ENCODE measurements at places on chromosomes 5 and 9.

- H3K4me1 ChIP-seq = no peaks in the 10 kb centered on the region
- no peaks in the 10 kb centered on the region for H3K36me3 ChIP-seq
- DNase-seq = no peak
- H3K4me3 ChIP-seq = no peak overlapping the region
- H3K27me3 ChIP-seq = no peaks in the 10 kb centered on the region
These were observed 2075.3 kb upstream of the C9orf72 start for GRCh38 chr9:29648601-29649000.

GRCh38 chr9:92508018-92508820 lies 25.9 kb upstream of the ASPN start:
- no peaks in the 10 kb centered on the region for H3K27me3 ChIP-seq
- H3K27ac ChIP-seq = peak overlapping the region; percentile 48
- peaks cover 6% of the 10 kb centered on the region for H3K4me1 ChIP-seq
- DNase-seq = peak; percentile 43
- H3K4me3 ChIP-seq = no peak overlapping the region

DNA sequence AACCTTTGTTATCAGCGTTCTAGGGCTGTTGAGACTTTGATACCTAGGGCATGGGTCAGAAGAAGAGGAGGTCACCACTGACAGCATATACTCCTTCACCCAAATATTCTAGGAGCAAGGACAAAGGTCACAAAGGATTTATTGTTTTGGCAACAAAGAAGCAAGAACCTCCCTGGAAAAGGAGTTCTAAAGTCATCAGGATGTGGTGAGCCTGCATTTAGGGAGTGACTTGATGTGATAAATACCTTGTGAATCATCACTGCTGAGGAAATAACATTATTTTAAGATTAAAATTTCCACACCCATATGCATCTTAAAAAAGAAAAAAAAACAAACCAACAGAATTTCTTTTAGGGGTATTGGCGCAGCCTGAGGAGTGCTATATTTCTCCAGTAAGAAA lies 13.9 kb downstream of the IFNA1 start:
- no peak for DNase-seq
- no peaks in the 10 kb centered on the region for H3K36me3 ChIP-seq
- no peaks in the 10 kb centered on the region for H3K27me3 ChIP-seq

DNA sequence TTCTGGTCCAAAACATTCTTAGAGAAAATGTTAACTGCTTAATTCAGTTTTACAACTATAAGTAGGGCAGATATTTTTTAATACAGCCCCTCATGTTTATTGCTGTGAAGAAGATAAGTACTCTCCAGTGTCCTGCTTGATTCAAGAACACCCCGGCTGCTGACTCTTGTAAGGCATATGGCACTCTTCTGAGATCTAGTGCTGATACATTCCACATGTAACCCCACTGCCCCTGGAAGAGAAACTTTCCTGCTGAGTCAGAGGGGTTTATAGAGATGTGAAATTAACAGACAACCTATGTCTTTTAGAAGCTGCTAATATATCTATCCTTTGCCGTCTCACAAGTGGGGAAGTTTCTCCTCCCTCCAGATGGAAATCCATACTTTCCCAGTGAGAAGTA lies 1.0 kb upstream of the MINAR2 start:
- no peak overlapping the region for H3K27ac ChIP-seq
- no peaks in the 10 kb centered on the region for H3K27me3 ChIP-seq
- no peaks in the 10 kb centered on the region for H3K36me3 ChIP-seq
- no peaks in the 10 kb centered on the region for H3K4me1 ChIP-seq

DNA sequence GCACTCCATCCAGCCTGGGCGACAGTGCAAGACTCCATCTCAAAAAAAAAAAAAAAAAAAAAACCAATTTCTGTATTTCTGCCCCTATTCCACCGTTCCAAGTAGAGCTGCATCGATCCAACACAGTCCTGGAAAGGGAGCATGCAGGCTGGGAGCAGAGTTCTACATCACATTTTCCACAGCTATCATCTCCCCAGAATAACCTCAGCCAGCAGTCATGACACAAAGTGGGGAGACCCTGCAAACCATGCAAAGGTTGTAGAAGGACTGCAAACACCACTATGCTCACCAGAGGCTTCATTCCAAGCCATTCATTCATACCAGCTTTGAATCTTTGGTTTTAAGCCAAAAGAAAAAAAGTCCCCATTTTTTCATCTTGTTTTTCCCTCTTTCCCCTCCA lies 20.8 kb upstream of the ZNF354A start:
- H3K4me3 ChIP-seq = no peak overlapping the region
- no peaks in the 10 kb centered on the region for H3K36me3 ChIP-seq
- H3K27me3 ChIP-seq = no peaks in the 10 kb centered on the region
- H3K4me1 ChIP-seq = no peaks in the 10 kb centered on the region
- no peak for DNase-seq
- H3K27ac ChIP-seq = no peak overlapping the region

DNA sequence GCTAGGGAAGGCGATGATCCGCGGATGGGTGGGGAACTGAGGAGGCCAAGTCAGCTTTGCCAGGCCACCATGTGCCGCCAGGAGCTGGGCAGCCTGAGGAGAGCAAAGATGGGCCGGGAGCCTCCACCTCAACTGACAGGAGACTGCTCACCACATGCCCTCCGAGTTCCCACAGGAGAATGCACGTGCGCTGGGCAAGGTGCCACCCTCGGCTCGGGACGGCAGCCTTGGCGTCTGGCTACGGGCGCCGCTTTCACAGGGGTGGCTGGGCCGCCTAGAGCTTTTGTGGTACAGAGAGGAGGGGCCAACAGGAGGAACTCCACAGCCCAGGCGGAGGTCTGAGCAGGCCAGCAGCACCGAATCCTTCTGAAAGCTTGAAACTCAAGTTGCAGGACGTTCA lies 5.3 kb upstream of the TBC1D9B start:
- no peak overlapping the region for H3K4me3 ChIP-seq
- H3K4me1 ChIP-seq = peaks cover 12% of the 10 kb centered on the region
- no peaks in the 10 kb centered on the region for H3K27me3 ChIP-seq

- H3K27me3 ChIP-seq = no peaks in the 10 kb centered on the region
- DNase-seq = no peak
- no peaks in the 10 kb centered on the region for H3K36me3 ChIP-seq
- H3K4me3 ChIP-seq = no peak within 1 kb of the TSS
- H3K27ac ChIP-seq = no peak within 1 kb of the TSS
These were observed at the start of gene CAVIN4 for GRCh38 chr9:100577776-100578448. Gene CAVIN4, plus strand, starts transcription at chr9:100578079. Its CDS starts 65 bp downstream, at chr9:100578144.

DNA sequence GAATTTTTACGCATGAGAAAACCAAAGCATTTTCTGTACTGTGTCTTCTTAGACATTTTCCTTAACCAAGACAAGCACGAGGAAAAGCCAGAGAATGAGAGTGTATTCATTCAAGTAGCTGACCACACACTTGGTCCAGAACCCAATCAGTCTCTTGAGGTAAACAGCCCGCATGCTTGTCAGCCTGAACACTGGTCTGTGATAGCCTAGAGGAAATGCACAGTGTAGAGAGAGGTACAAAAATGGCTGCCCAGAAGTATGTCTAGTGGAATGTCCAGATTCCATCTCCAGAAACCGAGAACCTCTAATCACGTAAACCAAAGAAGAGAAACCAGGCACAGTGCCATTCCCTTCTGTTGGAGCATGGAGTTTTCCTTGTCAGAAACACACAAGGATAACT lies 80.0 kb upstream of the SNX2 start:
- H3K4me1 ChIP-seq = no peaks in the 10 kb centered on the region
- no peak for DNase-seq
- no peak overlapping the region for H3K4me3 ChIP-seq
- no peaks in the 10 kb centered on the region for H3K27me3 ChIP-seq
- H3K36me3 ChIP-seq = no peaks in the 10 kb centered on the region

GRCh38 chr5:6394429-6395101 lies 16.2 kb upstream of the MED10 start:
- H3K27ac ChIP-seq = no peak overlapping the region
- no peaks in the 10 kb centered on the region for H3K36me3 ChIP-seq
- H3K4me1 ChIP-seq = no peaks in the 10 kb centered on the region

GRCh38 chr5:159051421-159052282 lies 48.1 kb downstream of the EBF1 start:
- peak; percentile 87 for DNase-seq
- no peak overlapping the region for H3K4me3 ChIP-seq

DNA sequence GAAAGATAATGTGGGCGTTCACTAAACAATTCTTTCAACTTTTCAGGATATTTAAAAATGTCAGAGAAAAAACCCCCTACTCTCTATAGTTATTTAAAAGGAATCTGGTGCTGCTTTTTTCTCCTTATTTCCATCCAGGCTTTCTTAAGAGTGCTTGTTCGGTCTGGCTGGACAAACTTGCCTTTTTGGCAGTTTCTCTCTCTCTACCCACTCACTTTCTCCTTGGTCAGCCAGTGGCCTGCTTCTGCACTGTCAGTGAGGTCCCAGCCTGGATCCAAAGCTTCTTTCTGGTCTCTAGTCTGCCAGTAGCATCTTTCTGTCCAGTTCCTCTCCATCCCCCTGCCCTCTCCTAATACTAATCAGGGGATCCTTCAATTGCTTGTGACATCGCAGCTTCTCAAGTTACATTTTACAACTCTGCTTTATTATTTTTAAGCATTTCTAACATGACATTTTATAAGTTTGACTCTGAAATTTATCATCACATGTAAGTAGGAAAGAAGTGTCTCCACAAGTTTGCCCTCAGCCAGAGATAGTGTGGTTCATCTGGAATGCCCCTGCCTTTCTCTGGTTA lies 50.4 kb downstream of the PIK3R1 start:
- H3K27me3 ChIP-seq = no peaks in the 10 kb centered on the region
- peaks cover 65% of the 10 kb centered on the region for H3K4me1 ChIP-seq
- H3K36me3 ChIP-seq = no peaks in the 10 kb centered on the region
- no peak for DNase-seq
- peak overlapping the region; percentile 72 for H3K27ac ChIP-seq
- H3K4me3 ChIP-seq = no peak overlapping the region

GRCh38 chr9:90140131-90140818 lies 502.3 kb downstream of the DIRAS2 start:
- no peak overlapping the region for H3K27ac ChIP-seq
- no peaks in the 10 kb centered on the region for H3K36me3 ChIP-seq
- DNase-seq = no peak

DNA sequence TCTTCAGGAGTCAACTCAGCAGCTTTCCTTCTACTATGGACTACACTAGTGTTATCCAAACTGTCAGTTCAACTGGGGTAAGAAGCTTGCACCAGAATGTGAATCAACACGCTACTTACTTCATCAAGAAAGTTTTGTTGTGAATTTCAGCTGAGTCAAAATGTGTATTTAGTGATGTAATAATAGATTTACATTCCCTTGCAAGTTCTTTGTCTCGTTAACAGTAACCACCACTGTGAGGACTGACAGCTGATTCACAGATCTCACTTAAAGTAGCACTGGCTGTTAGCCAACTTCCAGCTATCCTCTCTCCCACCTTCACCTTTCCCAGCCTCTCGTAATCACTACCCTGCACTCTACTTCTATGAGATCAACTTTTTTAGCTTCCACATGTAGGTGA lies 445.3 kb downstream of the NTRK2 start:
- H3K4me1 ChIP-seq = no peaks in the 10 kb centered on the region
- no peak for DNase-seq
- no peak overlapping the region for H3K4me3 ChIP-seq

GRCh38 chr5:143094087-143094521 lies 309.4 kb downstream of the NR3C1 start:
- DNase-seq = no peak
- H3K36me3 ChIP-seq = no peaks in the 10 kb centered on the region
- H3K27ac ChIP-seq = no peak overlapping the region
- peak overlapping the region; percentile 22 for H3K4me3 ChIP-seq
- no peaks in the 10 kb centered on the region for H3K4me1 ChIP-seq
- H3K27me3 ChIP-seq = no peaks in the 10 kb centered on the region

DNA sequence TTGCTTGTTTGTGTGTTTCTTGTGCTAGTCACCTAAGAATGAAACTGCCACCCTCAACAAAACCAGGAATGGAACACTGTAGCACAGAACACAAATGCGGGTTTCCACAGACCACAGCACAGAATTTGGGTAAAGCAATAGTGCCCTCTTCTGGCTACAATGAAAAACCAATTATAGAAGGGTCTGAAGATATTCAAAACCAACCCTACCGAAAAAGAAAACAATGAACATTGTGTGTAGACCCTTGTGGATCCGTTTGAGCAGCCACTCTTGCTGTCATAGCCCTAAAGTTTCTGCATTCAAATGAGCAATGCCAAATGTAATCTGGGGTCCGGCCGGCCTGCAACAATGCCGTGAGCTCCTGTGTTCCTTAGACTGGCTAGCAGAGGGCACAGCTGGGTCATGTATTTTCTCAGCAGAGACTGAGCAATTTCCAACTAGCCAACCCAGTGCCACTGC lies 8.3 kb upstream of the ENC1 start:
- H3K27me3 ChIP-seq = no peaks in the 10 kb centered on the region
- DNase-seq = no peak
- H3K4me3 ChIP-seq = no peak overlapping the region
- H3K27ac ChIP-seq = no peak overlapping the region
- H3K4me1 ChIP-seq = peaks cover 9% of the 10 kb centered on the region

GRCh38 chr5:135306557-135306956 lies 92.5 kb downstream of the MACROH2A1 start:
- H3K27me3 ChIP-seq = no peaks in the 10 kb centered on the region
- no peaks in the 10 kb centered on the region for H3K36me3 ChIP-seq
- H3K4me1 ChIP-seq = no peaks in the 10 kb centered on the region
- no peak overlapping the region for H3K4me3 ChIP-seq
- DNase-seq = no peak

DNA sequence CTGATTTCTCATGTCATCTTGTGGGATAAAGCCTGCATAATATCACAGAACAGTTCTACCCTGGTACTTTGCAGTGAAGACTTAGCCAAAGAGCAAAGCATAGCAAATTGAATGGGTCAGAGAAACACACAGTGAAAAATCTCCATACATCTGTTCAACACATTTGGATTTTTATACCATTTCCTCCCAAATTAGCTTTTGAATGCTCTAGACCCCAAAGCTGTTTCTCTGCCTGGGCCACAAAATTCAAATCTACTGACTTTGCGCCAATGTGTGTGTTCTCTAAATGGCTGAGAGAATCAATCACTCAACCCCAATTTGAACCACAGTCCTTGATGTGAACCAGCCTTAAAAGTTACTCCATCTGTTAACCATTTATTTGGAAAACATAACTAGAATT lies 236.9 kb upstream of the NFIL3 start:
- H3K27me3 ChIP-seq = no peaks in the 10 kb centered on the region
- H3K27ac ChIP-seq = no peak overlapping the region
- H3K36me3 ChIP-seq = no peaks in the 10 kb centered on the region
- no peak overlapping the region for H3K4me3 ChIP-seq
- H3K4me1 ChIP-seq = no peaks in the 10 kb centered on the region
- no peak for DNase-seq

- DNase-seq = no peak
- H3K27ac ChIP-seq = no peak overlapping the region
- peaks cover 2% of the 10 kb centered on the region for H3K4me1 ChIP-seq
These were observed 11.2 kb downstream of the CRHBP start for GRCh38 chr5:76964060-76964459.

DNA sequence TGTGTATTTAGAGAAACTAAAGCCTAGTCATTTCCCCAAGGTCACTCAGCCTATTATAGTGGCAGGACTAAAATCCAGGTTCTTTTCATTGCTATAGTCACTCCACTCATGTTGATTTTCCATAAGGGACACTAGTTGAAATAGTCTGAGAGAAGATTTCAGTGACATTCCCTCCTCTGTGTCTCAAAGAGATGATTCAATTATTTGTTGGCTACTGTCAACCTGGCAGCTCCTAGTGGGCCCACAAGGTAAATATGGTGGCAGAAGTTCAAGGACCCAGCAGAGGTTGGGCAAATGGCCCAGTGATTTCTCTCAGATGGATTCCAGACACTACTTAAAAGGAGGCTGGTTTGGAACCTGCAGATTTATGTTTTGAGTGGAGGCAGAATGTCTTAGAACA lies 48.1 kb downstream of the G3BP1 start:
- H3K4me3 ChIP-seq = no peak overlapping the region
- no peak overlapping the region for H3K27ac ChIP-seq
- H3K4me1 ChIP-seq = no peaks in the 10 kb centered on the region

- no peak for DNase-seq
- no peaks in the 10 kb centered on the region for H3K27me3 ChIP-seq
- no peak overlapping the region for H3K4me3 ChIP-seq
- H3K4me1 ChIP-seq = no peaks in the 10 kb centered on the region
These were observed 59.8 kb downstream of the PSD2 start for GRCh38 chr5:139855451-139855850.
